ENCODE measurements at places on chromosomes 2 and 18. TPM values are rescaled to one million over a fixed set of nuclear protein-coding genes. Genes with fewer than 3 reads are reported as not detected.

- H3K4me3 ChIP-seq = peak overlapping the region; percentile 74
- peaks cover 29% of the 10 kb centered on the region for H3K4me1 ChIP-seq
- DNase-seq = no peak
- H3K27me3 ChIP-seq = peaks cover 24% of the 10 kb centered on the region
Observed at GRCh38 chr2:84515788-84516187, 510 bp upstream of the DNAH6 start.

GRCh38 chr2:146576339-146577111 lies 1268.3 kb upstream of the ACVR2A start:
- H3K27ac ChIP-seq = no peak overlapping the region
- no peak overlapping the region for H3K4me3 ChIP-seq
- no peaks in the 10 kb centered on the region for H3K27me3 ChIP-seq
- no peaks in the 10 kb centered on the region for H3K4me1 ChIP-seq
- no peaks in the 10 kb centered on the region for H3K36me3 ChIP-seq
- DNase-seq = no peak

DNA sequence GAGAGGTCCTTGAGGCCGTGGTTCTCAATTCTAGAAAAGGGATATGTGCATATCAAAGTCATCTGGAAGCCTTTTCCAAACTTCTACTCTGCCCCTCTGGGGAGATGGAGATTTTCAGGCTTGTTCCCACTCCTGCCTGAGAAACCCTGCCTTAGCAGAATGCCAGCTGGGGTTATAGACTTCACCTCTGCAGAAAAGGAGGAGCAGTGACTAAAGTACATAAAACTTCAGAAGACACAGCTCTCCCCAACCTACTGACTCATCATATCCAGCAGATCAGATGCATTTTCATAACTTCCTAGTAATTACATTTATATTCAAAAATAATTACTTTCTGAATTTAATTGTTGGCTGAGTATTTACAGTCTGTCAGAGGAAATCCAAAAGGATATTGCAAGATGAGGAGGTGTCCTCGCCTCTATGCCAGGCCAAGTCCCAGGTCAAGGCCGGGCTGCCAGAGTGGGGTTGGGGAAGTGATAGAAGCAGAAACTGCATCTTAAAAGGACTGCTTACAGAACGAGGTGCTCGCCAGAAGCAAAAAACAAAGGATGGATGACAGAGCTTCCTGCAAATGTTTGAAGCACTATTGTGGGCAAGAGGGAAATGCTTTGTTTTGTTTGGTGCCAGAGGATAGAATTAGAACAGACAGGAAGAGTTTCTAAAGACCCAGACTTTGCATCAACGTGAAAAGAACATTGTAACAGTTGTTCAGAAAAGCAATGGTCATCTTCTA lies 75.6 kb upstream of the APCDD1 start:
- no peak overlapping the region for H3K4me3 ChIP-seq
- peaks cover 7% of the 10 kb centered on the region for H3K27me3 ChIP-seq
- no peaks in the 10 kb centered on the region for H3K4me1 ChIP-seq

The WNT10A gene
- 0.70 TPM for total RNA-seq

- no peak for DNase-seq
- H3K36me3 ChIP-seq = no peaks in the 10 kb centered on the region
- H3K27ac ChIP-seq = no peak overlapping the region
Observed at GRCh38 chr2:205543262-205543843, 138.9 kb upstream of the NRP2 start.

DNA sequence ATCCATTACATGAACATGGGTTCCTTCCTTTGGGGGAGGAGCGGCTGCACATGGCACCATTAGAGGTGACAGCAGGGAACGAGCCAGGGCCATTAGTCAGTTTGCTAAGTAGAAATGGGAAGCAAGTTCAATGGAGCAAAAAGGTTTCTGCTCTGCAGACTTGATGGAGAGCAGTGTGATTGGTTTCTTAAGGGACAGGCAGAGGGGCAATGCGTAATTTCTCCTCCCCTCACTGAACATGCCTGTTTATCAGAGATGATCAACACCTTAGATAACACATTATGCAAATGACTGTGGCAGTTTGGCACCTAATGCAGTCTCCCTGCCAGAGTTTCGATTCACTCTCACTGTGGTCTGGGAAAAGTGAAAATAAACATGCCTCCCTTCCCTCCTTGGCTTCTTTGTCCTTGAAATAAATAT lies 414.5 kb downstream of the STK39 start:
- DNase-seq = no peak
- no peak overlapping the region for H3K27ac ChIP-seq
- peaks cover 7% of the 10 kb centered on the region for H3K27me3 ChIP-seq
- H3K4me3 ChIP-seq = no peak overlapping the region
- no peaks in the 10 kb centered on the region for H3K4me1 ChIP-seq

The EIPR1 gene
- 34.3 TPM for total RNA-seq

The KDSR gene
- total RNA-seq = 60.9 TPM

DNA sequence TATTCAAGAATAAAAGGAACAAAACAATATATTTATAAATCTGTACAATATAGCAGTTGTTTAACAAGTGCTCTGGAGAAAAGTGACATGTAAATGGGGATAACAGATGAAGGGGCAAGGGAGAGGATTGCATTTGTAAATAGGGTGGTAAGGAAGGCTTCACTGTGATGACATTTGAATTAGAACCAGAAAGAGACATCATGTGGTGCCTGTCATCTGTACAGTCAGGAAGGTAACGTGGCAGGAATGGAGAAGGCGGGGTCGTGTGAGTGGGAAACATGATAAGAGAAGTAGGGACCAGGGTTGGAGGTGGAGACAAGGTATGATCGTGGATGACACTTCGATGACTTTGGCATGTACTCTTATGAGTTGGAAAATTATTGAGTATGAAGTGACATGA lies 1393.6 kb upstream of the NXPH2 start:
- H3K4me1 ChIP-seq = no peaks in the 10 kb centered on the region
- H3K27me3 ChIP-seq = no peaks in the 10 kb centered on the region
- H3K27ac ChIP-seq = no peak overlapping the region
- DNase-seq = no peak
- H3K36me3 ChIP-seq = no peaks in the 10 kb centered on the region

The SLC11A1 gene
- 0.25 TPM for total RNA-seq
